RPMI8226 (cell line): ENCODE measurements at places on chromosomes 5 and 9.

DNA sequence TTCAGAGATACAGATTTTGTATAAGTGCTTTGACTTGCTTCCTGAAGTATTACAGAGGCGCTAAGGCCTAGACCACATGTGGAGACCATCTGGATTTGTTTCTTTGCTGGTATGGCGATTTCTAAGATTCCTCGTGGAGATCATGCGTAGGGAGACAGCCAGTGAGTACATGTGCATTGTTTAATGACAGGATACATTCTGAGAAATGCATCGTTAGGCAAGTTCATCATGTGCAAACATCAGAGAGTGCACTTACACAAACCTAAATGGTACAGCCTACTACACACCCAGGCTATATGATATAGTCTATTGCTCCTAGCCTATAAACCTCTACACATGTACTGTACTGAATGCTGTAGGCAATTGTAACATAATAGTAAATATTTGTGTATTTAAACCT lies 16.5 kb upstream of the CEP120 start:
- no peak for DNase-seq

DNA sequence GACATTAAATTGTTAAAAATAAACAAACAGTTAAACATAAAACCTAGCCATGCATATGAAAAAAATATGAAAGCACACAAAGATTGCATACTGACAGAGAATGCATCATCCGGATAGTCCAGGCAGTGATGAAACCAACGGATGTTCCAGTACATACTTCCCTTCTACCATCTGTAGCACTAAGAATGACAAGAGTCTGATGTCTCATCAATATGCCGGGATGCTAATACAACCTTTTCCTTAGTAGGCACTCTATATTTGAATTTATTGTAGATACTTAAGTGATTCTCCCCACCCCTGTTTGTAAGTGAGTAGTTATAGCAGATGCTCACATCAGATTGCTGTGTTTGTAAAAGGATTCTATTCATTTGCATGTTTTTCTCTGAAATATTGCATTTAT lies 571.2 kb upstream of the WWC1 start:
- DNase-seq = no peak

GRCh38 chr9:134275375-134275774 lies 50.9 kb upstream of the RXRA start:
- peak; percentile 72 for DNase-seq

GRCh38 chr9:93299418-93300174 lies 115.7 kb downstream of the WNK2 start:
- DNase-seq = no peak

GRCh38 chr9:33189331-33189791 lies 22.2 kb upstream of the B4GALT1 start:
- no peak for DNase-seq

DNA sequence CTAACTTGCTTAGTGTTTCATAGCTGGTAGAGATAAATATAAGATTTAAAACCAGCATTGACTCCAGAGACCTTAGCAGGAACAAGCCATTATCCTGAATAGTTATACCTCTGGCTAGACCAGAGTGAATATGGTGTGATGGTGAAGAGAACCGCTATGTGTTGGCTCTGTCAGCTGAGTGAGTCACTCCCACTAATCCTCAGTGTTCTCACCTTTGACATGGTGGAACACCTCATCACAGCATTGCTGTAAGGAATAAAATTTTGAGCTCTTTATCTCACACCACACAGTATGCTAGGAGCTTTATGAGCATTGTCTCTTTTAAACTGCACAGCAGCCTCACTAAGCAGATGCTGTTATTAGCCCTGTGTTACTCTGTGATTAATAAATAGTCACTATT lies 90.7 kb upstream of the DHFR start:
- DNase-seq = no peak
